CD4-positive, alpha-beta T cell treated with Interleukin-1 beta for 1 hour (primary cell): ENCODE measurements at places on chromosomes 1 and 21.
A peak's percentile ranks its signal among the peaks of the same experiment; 100 is the strongest.

DNA sequence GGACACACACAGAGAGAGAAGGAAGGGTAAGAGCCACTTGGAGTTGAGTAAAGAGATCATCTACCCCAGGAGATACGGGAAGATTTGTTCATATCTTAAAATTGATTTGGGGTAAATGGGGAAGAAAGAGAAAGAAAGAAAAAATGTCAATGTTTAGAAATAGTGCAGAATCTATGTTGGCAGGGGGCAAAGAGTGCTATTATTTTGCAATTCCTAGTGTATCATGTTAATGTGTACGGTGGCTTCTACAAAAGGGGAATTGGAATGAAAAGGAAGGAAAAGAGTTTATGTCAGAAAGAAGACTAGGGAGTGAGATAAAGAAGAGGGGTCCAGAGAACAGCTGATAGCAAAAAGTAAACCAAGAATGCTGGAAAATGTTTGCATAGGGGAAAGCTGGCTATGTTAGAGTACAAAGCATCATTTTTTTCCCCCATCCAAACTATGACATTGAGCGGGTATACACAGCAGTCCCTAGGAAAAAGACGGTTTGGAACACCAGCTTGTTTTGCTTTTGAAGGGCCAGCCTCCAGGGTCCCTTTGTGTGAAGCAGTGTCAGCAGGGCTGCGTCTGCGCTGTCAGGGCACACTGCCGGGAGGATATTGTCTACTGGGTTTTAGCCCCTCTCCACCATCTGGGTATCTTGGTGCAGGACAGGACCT is 10.8 kb downstream of the LRRC8D start:
- no peak for DNase-seq

DNA sequence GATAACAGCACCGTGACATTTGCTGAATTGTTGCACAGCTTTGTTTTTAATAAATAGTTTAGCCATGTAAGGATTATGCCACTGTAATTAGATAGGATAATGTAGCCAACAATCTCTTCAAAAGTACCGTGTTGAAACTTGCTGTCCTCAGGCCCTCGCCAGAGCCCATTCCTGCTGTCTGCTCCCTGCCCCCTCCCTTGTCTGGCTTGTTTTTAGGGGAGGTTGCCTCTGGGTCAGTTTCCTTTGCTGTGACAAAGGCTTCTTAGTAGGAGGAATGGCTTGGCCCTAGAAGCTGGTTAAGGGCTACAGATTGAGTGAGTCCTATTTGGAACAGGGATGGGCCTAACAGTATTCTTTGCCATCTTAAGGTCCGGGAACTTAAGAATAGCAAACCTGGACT is 107.9 kb downstream of the LMO4 start:
- no peak for DNase-seq

- DNase-seq = no peak
These were observed 21.3 kb downstream of the ACTL8 start for GRCh38 chr1:17776426-17776825.

- DNase-seq = no peak
These were observed 296.1 kb upstream of the SPAG17 start for GRCh38 chr1:118481126-118481525.

DNA sequence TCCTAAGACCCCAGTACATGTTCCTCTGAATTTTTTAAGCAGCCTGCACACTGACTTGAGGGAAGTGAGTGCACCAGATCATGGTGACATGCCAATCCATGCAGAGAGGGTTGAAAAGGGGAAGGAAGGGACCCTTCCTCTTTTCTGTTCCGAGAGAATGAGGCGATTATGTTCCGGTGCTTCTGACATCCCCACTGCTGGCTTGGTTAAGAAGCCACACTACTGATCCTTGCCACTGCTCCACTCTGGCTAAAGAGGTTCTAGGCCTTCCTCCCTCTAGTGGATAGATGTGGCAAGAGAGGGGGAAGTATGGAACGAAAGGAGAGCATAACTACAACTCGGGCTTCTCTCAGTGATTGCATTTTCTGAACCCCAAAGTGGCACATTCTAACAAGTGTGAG is 1.8 kb upstream of the CYB5R1 start:
- peak; percentile 77 for DNase-seq

DNA sequence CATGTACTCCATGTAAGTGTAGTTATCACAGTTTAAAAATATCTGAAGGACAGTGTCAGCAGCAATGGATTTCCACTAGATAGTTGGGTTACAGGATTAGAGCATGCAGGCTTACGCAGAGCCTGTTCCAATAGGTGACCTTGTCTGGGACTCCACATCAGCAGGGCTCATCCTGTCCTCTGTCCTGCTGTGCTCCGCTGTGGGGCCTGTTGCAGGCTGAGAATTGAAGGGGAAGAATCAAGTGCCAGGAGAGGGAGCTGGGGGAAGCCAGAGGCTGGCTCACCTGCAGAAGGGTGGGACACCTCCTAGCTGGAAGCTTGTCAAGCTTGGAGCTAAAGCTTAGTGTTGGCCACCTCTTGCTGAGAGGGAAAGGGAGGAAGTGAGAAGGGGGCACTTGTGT is 62.8 kb downstream of the XCL2 start:
- no peak for DNase-seq

DNA sequence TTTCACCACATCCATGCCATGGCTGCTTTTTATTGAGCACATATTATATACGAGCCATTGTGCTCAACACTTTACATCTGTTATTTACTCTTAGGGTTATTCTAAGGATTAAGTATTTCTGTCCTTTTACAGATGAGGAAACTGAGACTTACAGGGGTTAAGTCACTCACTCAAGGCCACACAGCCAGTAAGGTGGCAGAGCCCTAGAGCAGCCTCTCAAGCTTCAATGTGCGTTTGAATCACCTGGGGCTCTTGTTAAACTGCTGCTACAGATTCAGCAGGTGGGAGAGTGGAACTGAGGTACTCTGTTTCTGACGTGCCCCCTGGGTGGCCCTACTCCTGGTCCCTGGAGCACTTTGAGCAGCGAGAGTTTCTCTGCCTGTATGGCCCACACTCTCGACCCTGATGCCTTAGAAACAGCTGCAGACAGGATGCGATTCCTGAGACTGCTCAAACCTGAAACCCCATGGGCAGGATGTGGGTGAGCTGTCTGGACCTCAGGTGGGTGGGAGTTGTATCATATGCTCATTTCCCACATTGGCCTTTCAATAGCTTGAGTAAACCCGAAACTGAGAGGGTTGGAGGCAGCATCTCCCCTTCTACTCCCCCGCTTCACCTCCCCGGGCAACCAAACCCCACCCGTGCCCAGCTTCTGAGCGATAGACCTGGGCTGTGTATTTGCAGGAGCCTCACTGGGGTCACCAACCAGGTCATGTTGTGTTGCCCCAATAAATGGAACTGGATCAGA is 59.3 kb downstream of the MAN1C1 start:
- peak; percentile 67 for DNase-seq

DNA sequence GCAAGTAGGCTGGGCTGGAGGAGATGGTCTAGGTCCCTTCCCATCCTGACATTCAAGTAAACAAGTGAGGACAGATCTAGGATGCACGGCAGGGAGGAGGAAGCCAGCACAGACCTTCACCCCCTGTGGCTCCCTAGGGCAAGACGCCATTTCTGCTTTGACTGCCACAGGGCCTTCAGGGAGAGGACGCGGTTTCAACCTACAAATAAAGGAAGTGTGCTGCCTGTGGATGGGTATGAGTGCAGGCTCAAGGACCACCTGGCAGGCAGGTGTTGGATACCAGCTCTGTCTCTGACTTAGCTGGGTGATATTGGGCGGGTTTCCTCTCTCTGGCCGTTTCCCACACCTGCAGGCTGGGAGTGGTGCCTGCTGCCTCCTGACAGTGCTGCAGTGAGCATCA is 16.2 kb downstream of the SLC2A1 start:
- DNase-seq = no peak

DNA sequence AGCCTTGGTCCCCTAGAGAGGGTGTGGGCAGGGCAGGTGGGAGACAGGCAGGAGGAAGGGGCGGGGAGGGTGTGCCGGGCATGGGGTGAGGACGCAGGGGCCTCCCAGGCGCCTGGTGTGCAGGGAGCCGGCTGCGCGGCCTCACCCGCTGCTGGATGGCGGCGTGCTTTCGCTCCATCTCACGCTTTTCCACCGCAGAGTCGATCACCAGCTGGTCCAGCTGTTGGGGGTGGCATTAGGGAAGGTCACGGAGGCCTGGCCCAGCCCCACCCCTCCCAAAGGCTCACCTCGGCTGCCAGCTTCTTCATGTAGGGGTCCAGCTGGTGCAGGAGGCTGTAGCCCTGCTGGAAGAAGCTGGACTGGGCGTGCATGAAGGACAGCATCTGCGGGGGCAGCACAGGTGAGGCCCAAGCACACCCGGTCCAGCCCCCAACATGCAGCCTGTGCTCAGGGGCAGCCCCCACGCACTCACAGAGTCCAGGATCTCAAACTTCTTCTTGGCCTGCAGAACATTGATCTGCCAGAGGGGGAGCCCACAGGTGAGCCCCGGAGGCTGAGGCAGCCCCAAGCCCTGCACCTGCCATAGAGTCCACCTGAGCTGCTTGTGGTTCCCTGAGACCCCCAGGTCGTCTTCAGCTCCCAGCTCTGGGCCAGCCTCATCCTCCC is 7.9 kb downstream of the ACAP3 start:
- DNase-seq = no peak

DNA sequence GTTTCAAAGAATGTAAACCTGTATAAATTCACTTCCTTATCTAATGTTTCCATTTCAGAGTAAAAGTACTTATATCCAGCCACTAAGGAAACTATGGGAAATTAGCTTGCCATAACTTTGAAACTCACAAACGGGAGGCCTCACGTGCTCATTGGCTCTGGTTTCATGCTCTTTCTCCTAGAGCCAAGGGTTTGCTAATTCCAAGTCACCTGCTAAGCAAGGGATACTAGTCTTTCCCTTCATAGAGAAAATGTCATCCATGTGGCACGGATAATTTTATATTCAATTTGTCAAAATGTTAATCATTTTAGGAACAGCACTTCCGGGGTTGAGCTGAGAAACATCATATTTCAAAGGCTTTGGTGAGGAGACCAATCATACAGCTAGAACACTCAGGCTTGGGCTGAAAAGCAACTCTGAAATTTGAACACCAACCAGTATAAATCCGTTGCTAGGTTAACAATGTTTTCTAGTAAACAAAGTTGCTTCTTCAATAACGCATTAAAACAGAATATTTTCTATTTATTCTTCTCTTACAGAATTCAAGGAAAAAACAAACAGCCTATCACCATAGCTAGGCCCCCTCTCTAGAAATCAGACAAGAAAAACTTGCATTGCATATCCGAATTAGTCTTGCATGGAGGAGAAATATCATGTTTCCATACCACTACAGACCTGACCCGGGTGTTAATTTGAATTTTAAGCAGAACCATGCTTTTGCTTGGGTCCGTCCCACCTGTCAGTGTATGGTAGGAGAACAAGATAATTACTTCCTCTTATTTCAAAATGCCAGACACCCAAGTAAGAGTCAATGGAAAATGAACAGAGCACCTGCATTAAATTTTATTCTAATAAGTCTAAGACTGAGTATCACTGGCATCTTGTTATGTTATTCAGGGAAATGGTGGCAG is 196.1 kb upstream of the ESRRG start:
- no peak for DNase-seq

DNA sequence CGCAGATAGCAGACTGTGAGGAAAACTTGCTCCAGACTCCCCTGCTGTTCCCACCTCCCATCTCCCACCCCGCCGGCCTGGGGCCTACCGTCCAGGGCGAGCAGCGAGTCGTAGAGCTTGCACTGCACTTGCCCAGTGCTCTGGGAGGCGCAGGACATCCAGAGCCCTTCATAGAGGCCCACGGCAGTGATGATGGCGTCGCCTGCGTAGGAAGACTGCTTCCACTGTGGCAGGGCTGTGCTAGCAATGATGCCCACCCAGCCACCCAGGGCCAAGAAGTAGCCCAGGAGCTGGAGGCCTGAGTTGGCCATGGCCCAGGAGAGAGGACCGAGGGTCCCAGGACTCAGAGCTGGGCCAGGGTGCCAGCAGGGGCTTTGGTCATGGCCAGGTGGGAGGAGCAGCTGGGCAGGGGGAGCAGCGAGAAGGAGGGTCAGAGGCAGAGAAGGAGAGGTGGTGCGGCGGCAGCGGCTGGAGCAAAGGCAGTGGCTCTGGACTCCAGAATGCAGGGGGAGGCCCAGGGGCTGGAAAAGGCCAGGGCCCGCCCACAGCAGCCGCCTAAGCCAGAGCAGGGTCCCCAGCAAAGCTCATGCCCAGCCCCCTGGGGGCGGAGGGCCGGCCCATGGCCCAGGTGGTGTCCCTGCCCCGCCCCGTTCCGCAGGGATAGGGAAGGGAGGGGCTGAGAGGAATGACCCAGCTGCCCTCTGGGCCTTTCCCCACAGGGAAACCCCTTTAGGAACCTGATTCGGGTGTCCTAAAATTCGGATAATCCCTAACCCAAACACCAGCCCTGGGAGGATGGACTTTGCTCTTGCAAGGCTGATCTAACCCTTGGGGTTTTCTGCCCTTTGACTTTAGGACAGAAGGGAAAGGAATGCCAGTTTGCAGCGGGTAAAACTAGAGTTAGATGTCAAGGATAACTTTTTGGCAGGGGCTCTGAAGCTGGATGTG is at the start of gene CLDN19:
TSS of gene CLDN19 (minus strand) at position 484 of the 948 bp plus-strand sequence. CDS start at position 311, 173 bp downstream.
- no peak for DNase-seq

- DNase-seq = peak; percentile 89
These were observed 12.2 kb upstream of the RGS16 start for GRCh38 chr1:182616130-182617013.

- no peak for DNase-seq
These were observed 25.1 kb upstream of the S100A11 start for GRCh38 chr1:152061952-152062351.

DNA sequence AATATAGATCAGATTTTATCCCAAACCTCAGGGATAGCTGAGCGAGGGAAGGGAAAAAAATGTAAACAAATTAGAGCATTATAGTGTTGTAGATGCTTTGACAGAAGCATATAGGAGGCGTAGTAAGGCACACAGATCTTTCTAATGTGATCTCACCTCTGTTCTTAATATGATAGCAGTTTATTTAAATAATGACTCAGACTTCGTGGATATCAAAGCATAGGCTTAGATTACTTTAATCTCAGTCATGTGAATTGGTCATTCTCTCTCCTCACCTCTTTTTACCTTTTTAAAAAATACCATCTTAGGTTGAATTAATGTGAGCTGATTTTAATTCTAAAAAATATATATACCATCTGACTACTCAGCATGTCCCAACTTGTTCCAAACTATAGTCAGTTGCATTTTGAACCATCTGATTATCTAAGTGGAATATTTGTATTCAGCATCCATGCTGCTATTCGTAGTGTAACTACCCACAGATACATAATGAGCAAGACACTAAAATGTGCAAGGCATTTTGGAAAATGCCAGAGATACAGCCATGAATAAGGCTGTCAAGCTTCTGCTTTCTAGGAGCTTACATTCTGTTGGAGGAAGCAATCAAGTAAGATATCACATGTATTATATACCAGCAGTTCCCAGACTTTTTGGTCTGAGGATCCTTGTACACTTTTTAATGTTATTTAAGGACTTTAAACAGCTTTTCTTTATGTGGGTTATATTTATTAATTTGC is 76.7 kb downstream of the OSBPL9 start:
- DNase-seq = no peak

- DNase-seq = no peak
These were observed 90.4 kb downstream of the RGS21 start for GRCh38 chr1:192407206-192407605.

GRCh38 chr1:202642619-202643291 is 67.5 kb downstream of the SYT2 start:
- DNase-seq = no peak

- DNase-seq = no peak
These were observed 29.0 kb downstream of the SOAT1 start for GRCh38 chr1:179322557-179322956.

GRCh38 chr1:93842750-93843500 is 36.1 kb downstream of the DNTTIP2 start:
- no peak for DNase-seq

- DNase-seq = no peak
These were observed 150.4 kb upstream of the ZC3H11B start for GRCh38 chr1:219763321-219763720.
